ENCODE measurements at places on chromosomes 5 and 9. TPM values are rescaled to one million over a fixed set of nuclear protein-coding genes. Genes with fewer than 3 reads are reported as not detected.

Gene ARHGEF37
- 17.9 TPM for total RNA-seq

Gene IL9
- not detected for total RNA-seq

Gene ADGRV1
- total RNA-seq = 0.87 TPM

Gene ERAP2
- 8.0 TPM for total RNA-seq

Gene PCDHGA5
- total RNA-seq = 5.9 TPM

Gene FOXD4L3
- not detected for total RNA-seq

Gene PALM2AKAP2
- total RNA-seq = 2.5 TPM

Gene IFT74
- total RNA-seq = 16.7 TPM

Gene SARDH
- 0.62 TPM for total RNA-seq

Gene GFPT2
- total RNA-seq = 28.7 TPM

Gene FBP2
- not detected for total RNA-seq

Gene PCDHGA7
- 7.9 TPM for total RNA-seq

Gene PCDHB3
- total RNA-seq = 1.9 TPM

Gene MRPS30
- total RNA-seq = 56.5 TPM

Gene ACOT12
- not detected for total RNA-seq

All from gastroesophageal sphincter (tissue), 4 donors.